8988T (cell line): ENCODE measurements at places on chromosomes 5 and 9.
A peak's percentile ranks its signal among the peaks of the same experiment; 100 is the strongest.

DNA sequence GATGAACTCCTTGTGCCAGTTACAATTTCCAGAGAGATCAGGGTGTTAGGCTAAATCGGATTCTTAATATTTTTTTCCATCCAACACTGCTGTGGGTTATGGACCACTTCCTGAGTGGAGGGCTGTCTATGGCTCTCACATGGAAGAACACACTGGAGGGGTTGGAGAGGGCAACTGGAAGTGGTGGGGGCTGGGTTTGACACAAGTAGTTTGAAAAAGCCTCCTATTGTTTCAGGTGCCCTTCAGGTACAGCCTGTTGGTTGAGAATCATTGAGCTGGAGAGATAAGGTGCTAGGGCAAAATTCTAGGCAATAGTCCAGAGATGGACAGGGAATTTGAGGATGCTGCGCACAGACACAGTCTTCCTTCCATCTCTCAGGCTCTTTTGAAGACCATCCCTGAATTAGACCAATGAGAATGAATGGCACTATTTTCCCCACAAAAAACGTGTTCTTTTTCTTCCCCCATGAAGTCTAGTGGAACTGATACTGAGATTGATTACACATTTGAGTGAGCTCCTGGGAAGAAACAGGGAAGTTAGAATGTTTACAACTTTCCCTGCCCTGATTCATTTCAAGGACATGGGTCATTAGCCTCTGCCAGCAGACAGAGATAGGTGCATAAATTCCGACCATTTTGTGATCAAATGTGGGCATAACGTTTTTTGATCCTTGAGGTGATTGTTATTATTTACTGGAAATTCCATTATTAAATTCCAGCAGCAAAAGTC, 87.7 kb downstream of the ACER2 start:
- no peak for DNase-seq

DNA sequence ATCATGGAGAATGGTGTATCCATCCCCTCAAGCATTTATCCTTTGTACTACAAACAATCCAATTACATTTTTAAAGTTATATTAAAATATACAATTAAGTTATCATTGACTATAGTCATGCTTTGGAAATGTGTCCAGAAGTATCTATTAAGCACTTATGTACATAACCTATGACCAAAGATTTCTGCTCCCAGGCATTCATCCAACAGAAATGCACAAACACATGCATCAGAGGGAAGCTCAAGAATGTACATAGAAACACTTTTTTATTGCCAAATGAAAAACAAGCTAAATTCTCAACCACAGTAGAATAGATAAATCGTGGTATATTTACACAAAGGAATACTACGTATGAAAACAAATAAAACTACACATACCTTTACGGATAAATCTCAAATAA, 700.5 kb upstream of the ZNF608 start:
- no peak for DNase-seq

GRCh38 chr9:34994260-34994899, 4.8 kb downstream of the DNAJB5 start:
- peak; percentile 75 for DNase-seq

DNA sequence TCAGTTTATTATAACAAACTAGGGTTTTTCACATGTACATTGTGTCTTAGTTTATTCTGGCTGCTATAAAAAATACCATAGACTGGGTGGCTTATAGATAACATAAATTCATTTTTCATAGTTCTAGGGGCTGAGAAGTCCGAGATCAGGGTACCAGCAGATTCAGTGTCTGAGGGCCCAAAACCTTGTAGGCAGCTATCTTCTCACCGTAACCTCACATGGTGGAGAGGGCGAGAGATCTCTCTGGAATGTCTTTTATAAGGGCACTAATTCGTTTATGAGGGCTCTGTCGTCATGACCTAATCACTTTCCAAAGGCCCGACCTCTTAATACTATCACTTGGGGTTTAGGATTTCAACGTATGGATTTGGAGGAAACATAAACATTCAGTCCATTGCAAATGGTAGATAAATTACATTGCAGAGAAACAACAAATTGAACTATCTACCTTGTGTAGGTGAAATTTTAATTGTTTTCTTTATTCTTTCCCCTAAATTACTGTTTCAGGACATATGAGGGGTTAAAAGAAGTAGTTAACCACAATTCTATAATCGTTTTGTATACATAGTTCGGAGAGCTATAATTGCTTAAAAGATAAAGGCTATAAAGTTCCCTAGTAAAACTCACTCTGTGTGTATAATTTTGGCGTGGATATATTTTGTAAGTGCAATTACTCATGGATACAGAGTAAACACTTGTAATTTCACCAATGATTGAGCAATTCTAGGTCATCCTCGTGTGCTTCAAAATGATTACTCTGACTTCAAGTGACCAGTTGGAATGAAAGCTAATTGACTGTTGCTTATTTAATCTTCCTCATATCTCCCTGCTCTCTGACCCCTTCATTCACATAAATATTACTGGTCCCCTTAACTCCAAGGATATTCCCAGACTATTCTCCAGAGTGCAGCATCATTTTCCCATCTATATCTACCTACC, 247.5 kb upstream of the TMEM161B start:
- DNase-seq = no peak

- DNase-seq = no peak
Measured at GRCh38 chr5:83645936-83646335, 74.7 kb downstream of the HAPLN1 start.

GRCh38 chr5:57319628-57320027, 145.8 kb downstream of the GPBP1 start:
- DNase-seq = no peak

DNA sequence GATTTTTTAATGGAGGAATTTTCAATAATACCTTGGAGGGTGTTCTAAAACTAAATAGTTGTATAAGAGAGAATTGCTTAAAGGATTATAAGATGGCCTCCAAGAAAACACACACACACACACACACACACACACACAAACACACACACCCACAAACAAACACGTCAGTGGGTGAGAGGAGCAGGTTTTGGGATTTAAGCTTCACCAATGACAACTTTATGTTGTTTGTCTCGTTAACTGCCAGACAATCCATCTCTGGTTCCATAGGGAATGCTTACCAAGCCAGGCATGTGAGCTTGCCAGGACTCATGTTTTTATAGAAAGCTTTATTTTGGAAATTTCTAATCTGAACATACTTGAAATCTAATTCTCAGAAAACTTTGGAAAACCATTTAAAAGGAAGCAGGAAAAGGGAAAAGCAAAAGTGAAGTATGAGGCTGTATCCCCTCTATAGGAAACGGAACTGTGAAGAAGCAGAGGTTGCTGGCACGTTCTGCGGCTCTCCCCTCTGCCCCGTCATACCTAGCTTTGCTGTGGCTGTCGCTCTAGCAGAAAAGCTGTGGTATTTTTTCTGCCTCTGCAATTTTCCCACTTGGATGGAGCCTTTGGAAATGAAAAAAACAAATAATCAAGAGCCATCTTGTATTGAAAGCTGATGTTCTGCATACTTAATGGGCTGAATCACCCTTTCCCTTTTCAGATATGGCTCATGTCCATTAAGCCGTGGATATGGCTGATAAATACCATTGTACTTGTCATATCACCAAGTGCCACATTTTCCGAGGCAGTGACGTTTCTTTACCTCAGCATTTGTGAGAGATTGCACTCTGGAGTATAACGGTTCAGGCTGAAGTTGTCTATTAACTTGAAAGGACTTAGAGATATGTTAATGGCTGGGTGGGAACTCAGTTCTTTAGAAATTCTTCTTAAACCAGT, 112.7 kb downstream of the NTRK2 start:
- no peak for DNase-seq

DNA sequence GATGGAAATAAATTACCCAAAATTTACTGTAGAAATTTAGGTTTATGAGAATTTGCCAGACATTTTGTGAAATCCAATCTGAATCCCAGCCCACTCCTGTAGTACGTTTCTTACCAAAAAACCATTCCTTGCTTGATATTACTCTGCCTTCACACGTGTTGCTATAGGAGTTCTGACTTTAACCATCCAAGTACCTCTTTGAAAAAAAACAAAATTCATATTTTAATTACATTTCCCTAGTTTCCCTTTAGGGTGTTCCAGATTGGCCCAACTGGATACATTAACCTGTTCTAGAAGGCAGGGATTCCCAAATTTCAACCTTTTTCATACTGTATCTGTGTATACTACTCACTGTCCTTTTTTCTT, 1.4 kb upstream of the PJA2 start:
- no peak for DNase-seq

GRCh38 chr5:131109540-131110255, 55.4 kb downstream of the HINT1 start:
- no peak for DNase-seq

DNA sequence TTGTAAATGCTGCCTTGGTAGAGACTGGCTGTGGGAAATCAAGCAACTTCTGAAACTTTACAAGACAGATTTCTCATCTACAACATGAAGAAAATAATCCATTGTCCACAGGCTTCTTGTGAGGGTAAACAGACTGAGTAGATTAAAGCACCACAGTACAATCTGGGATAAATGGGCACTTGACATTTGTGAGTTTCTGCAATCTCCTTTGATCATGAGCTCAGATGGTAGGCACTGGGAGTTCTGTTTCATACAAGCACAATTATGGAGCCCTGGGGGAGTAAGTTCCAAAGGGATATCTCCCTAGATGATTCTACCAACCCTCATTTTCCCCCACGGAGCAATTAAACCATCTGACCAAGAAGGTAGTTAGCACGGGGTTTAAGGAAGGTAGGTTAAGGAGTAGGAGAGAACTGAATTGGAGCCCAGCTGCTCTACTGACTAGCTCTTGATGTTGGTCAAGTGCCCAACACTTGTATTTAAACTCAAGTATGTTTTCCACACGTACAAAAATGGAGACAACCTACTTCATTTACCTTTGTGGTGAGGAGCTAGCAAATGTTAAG, 479.5 kb upstream of the TNC start:
- DNase-seq = no peak

- DNase-seq = no peak
Measured at GRCh38 chr5:175826980-175827379, 44.4 kb upstream of the CPLX2 start.

DNA sequence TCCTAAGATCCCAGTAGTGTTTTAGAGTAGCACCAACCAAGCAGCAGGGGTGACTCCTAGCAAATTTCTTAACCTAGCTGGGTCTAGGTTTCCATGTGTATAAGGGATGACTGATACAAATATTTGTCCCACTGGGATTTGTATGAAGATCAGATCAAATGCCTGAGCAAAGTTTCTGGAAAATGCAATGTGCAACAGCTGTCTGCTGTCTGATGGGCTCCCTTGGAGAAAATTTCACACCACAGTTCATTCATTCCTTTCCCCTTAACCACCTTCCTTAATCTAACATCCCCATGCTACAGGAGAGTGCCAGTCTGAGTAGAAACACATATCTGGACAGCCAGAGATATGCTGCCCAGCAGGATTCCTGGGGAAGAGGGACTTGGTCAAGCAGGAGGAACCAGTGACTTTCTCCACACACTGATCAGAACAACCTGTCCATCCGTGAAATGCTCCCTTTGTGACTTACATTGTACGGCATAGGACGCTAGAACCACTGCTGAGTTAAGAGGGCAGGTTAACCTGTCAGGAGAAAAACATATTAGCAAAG, 53.3 kb downstream of the PTPN3 start:
- DNase-seq = no peak

GRCh38 chr9:82273121-82273520, 284.5 kb downstream of the SPATA31D1 start:
- no peak for DNase-seq

GRCh38 chr9:76181020-76181641, 213.1 kb downstream of the RFK start:
- no peak for DNase-seq

DNA sequence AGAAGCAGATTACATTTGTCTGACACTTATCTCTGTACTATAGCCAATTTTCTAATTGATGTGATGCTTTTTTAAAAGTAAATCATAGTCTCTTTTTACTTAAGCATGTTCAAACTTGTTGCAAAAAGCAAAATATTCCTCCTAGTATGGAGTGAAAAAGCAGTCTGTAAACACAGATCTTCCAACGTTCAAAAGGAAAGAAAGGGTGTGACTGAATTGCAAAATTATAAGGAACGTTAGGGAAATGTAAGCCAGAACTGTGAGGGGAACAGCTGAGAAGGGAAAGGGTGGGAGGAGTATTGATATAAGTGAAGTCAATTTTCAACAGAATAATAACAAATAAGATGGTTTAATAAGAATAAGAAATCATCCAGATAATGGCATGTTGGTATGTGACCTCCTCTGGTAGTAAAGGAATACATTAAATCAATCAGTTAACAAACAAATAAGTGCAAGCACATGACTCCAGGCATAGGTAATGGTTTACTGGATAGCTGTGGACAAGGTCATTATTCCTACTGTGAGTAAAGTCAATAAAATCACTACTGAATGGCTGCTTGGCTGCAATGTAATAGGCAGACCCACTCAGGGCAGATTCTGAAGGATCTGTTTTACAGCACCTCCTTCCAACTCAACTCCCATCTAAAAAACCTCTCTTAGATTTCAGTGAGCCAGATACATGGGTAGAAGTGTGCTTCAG, 239.1 kb upstream of the NMUR2 start:
- DNase-seq = no peak

DNA sequence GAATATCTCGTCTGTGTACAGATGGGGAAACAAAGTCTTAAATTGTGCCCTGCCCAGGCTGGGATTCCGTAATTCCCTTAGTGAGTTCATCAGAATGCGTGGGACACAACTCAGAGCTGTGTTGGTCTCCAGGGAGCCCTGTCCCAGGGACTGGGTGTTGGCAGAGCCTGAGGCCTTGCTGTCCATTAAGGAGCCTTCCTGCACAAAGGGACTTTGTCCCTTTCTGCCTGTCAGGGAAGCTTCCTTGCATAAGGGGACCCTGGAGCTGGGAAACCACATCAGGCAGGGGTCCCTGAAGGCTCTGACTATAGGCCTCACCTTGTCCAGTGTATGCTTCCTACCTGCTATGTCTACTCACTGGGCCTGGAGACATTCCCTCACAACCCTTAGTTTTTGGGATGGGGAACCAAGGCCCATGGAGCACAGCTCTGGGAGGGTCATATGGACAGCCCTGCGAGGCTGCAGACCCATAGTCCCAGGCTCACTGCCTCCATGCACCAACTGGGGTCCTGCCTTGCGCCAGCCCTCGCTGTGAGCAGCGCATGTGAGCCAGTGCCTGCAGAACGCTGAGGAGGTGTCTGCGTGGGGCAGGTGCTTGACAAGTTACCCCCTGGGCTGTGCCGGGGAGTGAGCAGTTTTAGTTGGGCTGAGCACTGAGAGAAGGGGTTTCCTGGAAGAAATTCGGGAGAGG, 1.6 kb downstream of the CARD19 start:
- DNase-seq = peak; percentile 10

GRCh38 chr5:68329554-68330255, 114.1 kb downstream of the PIK3R1 start:
- no peak for DNase-seq
